ENCODE measurements at places on chromosomes 6 and 20.

DNA sequence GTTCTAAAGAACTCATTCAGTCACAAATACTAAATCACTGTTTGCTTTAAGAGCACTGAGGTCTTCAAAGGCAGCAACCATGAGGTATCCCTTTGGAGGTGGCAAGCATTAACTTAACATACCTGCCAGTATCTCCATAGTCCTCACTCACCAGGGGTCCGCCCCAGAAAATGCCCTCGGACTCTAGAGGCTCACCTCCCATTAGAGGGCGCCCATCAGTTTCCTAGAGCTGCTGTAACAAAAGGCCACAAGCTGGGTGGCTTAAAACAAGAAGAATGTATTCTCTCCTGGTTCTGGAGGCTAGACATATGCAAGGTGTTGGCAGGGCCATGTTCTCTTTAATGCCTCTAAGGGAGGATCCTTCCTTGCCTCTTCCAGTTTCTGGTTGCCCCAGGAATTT is 12.0 kb upstream of the RNGTT start:
- DNase-seq: no peak

- no peak for DNase-seq
Observed at GRCh38 chr6:29011276-29011734, 6.2 kb upstream of the ZNF311 start.

DNA sequence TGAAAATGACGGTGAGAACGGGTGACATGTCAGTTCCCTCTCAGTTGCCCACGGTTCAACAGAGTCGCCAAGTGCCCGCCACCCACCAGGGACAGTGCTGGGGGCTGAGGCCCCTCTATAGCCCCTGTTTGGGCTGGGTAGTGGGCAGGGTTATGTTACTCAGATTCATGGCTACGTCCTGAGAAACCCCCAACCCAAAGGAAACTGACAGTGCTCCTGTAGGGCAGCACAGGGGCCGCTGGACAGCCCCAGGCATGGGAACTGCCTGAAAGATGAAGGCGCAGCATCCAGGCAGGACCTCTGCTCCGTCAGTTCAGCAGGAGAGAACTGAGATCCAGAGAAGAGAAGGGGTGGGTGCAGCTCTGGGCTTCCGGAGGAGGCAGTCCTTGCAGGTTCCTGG is 118.9 kb upstream of the PMEPA1 start:
- no peak for DNase-seq

GRCh38 chr6:147547369-147547902 is 38.9 kb downstream of the SAMD5 start:
- DNase-seq: no peak

GRCh38 chr20:11698124-11698523 is 219.6 kb upstream of the BTBD3 start:
- no peak for DNase-seq

- no peak for DNase-seq
Observed at GRCh38 chr6:81938014-81938856, 185.8 kb upstream of the TENT5A start.

DNA sequence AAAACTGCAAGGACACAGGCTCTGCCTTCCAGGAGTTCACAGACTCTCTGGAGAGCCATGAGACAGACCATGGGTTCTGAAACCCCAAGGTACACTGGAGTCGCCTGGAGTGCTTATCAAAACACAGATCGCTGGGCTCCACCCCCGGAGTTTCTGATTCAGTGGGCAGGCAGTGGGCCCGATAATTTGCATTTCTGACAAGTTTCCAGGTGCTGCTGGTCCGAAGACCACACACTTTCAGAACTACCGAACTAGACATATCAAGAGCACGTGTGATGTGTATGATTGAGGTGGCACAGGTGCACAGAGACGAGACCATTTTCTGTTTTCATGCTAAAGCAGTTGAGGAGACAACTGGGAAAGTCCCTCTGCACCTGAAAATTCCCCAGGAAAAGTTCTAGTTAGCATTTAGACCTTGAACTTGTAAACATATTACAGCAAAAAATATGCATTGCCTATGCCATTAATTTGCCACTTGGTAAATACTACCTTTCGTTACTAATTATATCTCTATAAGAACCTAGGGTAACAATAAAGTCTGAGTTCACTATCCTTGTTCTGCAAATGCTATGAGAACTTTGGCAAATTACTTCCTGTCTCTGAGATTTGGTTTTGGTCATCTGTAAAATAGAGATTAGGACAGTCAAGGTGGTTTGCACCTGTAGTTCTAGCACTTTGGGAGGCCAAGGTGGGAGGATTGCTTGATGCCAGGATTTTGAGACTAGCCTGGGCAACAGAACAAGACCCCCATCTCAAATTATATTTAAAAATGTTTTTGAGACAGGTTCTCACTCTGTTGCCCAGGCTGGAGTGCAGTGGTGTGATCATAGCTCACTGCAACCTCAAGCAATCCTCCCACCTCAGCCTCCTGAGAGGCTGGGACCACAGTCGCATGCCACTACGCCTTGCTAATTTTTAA is 14.3 kb upstream of the PIM1 start:
- peak; percentile 65 for DNase-seq

- no peak for DNase-seq
Observed at GRCh38 chr6:35038076-35038475, 103.1 kb downstream of the TCP11 start.

DNA sequence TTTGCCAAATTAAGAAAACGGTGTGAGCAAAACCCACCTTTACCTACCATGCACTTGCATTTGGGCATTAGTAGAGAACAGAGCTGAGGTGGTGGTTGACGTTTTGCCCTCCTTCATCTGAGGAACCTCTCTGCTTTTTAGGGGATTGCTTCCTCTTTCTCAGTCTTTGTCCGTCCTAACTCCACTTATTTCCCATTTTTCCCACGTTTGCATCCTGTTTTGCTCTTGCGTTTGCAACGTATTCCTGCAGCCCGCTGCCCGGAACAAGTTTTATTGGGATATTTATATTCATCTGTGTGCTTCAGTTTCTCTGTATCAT is 374 bp upstream of the SERINC1 start:
- DNase-seq: no peak

DNA sequence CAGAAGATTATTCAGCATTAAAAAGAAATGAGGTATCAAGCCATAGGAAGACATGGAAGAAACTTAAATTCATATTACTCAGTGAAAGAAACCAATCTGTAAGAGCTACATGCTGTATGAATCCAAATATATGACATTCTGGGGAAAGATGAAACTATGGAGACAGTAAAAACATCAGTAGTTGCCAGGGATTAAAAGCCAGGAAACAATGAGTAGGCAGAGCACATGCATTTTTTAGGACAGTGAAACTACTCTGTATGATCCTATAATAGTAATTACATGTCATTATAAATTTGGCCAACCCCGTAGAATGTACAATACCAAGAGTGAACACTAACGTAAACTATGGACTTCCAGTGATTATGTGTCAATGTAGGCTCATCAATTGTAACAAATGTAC is 92.8 kb upstream of the RNF217 start:
- DNase-seq: no peak

DNA sequence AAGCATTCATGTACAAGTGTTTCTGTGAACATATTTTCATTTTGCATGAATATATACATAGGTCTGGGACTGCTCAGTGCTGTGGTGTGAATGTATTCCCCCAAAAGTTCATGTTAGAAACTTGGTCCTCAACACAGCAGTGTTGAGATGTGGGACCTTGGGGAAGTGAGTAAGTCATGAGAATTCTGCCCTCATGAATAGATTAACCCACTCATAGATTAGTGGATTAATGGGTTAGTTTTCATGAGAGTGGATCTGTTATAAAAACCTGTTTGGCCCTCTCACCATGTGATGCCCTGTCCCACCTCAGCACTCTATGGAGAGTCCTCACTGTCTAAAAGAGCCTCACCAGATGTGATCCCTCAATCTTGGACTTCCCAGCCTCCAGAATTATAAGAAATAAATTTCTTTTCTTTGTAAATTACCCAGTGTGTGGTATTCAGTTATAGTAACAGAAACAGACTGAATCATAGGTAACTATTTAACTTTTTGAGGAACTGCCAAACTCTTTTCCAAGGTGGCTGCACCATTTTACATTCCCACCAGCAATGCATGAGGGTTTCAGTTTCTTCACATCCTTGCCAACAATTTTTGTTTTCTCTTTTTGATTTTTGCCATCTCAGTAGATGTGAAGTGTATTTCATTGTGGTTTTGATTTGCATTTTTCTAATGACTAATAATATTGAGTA is 45.3 kb downstream of the QRSL1 start:
- no peak for DNase-seq

GRCh38 chr6:32327103-32327502 is 44.6 kb downstream of the TSBP1 start:
- DNase-seq: no peak

DNA sequence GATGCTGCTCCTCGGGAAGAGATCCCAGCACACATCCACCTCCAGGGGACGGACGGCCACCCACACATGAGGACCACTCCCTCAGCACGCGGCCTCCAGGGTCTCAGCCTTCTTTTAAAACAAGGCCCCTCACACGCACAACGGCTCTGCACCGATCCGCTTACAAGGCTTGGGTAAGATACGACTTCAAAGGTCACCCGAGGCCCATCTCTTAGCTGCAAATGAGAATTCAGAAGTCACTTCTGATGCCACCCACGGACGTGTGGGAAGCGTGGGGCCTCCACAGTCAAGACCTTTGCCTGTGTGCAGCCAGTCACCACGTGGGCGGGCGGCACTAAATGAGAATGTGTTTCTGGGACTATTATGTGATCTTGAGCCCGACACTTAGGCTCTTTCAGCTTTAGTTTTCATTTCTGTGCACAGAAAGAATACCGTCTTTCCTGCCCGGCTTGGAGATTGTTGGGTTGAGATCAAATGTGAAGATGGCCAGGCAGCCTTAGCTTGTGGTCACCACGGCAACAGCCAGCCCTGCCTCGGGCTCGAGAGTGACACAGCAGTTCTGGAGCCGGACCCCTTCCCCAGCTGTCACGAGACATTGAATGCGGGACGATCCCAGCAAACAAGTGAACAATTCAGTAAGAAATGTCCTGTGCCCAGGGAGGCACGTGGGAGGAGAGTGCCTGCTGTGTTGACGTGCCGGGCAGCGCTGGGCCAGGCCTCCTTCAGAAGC is 91.6 kb downstream of the RAMACL start:
- DNase-seq: no peak

DNA sequence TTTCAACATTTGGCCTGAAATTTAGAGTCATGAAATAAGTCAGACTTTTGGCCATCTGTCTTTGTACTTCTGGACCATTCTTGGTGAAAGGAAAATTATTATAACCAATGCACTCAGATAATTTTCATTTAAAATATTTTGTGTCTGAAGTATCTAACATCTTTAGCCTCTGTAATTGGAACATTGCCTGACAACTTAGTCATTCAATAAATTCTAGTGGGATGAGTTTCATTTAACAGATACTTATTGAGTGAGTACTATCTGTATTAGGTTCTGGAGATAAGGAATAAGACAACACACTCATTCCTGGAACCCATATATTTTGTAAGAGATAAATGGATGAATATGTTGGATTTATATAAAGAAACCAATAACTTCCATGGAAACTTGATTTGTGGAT is 536.0 kb downstream of the BCKDHB start:
- no peak for DNase-seq

DNA sequence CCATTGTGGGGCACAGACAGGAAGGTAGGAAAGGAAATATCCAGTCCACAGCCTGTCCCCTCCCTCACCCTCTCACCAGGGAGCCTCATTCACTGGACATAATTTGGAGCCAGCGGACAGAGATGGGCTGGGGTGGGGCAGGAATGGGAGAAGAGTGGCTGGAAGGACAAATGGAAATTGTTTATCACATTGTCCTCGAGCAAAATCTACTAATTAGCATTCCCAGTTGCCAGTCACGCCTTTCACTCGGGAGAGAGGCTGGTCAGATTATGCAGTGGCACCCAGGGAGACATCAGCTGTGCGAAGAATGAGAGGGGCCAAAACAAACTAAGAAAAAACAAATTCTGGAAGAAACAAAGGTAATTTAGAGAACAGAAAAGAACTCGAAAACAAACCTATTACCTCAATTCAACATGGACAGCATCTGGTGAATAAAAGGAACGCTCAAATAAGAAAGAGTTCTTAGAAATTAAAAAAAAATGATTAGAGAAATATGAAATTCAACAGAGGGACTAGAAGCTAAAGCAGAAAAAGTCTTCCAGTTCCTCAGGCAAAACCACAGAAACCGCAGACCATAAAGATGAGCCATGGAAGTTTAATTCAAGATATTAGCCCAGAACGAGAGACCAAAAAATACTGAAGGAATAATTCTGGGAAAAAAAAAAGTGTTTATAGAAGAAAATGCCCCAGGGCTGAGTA is 108.5 kb upstream of the RALGAPA2 start:
- DNase-seq: no peak

DNA sequence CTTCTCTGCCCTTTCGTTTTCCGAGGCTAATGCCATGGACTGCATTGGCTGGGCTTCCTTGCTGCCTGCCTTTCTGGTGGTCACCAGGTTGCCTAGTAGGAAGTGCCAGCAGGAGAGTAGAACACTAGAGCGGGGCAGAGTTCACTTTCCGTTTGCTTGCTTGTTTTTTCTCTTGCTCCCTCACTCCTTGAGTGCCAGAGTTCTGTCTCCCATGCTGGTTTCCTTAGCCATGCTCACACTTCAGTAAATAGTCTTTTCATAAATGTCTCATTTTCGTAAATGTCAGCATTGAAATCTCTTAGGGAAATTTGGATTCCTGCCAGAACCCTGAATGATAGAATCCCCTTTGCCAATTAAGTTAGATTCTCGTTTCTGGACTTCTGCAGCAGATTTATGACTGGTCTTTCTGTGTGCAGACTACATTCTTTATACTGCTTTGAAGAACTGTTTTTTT is 63.9 kb downstream of the FAM83B start:
- no peak for DNase-seq

DNA sequence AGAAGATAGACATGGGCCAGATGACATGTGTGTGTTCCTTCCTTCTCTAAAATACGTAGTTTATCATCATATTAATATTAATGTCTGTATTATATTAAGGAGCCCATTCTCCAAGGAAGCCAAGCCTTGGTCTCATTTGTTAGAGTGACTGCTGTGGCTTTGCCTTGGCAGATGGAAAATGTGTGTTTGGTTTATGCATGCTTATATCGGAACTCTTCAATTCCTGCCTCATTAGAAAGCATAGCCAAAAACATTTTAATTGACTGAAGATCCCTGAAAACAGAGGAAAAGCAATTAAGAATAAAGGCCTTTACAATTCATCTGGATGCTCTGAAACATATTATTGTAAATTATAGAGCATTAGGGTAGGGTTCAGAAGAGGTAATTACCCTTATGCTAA is 106.4 kb downstream of the COL9A1 start:
- no peak for DNase-seq

GRCh38 chr20:44455126-44455525 is 20.5 kb upstream of the TTPAL start:
- DNase-seq: no peak

- DNase-seq: no peak
Observed at GRCh38 chr20:59850018-59850641, 83.3 kb downstream of the SYCP2 start.

- no peak for DNase-seq
Observed at GRCh38 chr6:72579865-72580264, 42.0 kb upstream of the KCNQ5 start.

DNA sequence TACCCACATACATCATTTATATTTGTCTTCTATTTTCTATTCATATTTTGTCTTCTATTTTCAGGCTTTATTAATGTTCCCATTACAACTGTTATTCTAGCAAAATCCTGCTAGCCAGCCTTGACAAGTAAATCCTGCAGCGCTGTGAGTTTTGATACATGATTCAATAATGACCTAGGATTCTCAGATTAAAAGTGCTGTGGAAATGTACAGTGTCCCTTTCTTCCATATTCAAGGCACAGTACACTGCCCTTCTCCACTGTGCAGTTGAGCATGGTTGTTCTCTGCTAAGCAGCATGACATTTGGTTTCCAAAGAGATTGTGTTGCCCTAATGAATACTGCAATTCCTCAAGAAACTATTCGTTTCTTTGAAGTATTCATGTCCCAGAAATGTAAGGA is 5.8 kb upstream of the HEY2 start:
- no peak for DNase-seq

- DNase-seq: no peak
Observed at GRCh38 chr6:139960671-139961070, 586.2 kb upstream of the CITED2 start.

Data from GM19239 (cell line).